ENCODE measurements at places on chromosomes 6 and 20.
A peak's percentile ranks its signal among the peaks of the same experiment; 100 is the strongest.

DNA sequence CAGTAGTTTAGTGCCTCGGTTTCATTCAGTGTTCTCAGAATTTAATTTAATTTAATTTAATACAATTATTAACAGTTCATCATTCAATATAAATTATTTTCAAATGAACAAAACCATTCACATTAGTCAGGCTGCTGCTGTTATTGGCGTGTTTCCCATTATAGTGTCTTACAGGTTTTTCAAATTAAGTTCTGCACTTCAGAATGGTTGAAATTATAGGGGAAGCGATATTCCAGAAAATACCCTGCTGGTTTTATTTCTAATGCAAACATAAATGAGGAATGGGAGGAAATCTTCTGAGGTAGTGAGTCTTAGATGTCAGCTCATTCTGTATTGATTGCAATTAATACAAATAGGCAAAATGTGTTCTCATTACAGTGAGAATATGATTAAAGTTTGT, 37.6 kb downstream of the OPN5 start:
- DNase-seq = no peak

DNA sequence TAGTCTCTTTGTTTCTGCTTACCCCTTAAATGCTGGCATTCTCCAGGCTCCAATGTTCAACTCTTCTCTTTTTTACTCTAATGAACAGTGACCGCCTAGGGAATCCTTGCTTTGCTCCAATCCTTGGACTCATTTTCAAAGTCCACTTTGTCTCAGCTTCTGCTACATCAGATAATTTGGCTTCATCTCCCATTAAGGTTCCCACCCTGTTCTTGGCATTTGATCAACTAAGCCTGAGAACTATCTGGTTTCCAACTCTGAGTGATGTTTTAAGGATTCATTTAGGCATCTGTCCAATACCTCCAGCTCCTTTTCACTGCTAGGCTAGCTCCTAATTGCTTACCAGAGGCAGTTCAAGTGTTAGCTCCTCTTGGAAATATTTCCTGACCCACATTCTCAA, 64.9 kb downstream of the ME1 start:
- DNase-seq = no peak

DNA sequence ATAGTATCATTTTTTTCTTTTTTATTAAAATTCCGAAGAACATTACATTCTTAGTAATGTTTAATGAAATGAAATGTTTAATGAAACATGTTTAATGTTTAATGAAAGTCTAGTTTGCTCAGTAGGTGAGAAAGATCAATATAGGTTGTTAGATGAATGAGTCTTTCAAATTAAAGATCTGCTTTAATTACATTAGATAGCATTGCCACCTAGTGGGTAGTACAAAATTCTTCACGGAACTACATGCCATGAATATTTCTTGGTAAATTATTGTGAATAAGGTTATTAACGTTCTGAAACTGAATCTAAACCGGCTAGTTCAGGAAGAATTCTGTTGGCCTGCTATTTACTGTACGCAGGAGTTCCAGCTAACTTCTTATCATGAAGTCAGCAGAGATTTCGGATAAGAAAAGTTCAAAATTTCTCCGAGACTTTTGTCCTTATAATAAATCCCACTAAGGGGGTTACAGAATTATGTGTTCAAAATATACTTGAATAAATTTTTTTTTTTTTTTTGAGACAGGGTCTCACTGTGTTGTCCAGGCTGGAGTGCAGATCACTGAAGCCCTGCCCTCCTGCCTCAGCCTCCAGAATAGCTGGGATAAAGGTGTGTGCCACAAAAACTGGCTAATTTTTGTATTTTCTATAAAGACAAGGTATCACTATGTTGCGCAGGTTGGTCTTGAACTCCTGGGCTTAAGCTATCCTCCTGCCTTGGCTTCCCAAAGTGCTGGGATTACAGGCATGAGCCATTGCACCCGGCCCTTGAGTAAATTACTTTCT, 7.9 kb upstream of the GMNN start:
- DNase-seq = no peak

- DNase-seq = peak; percentile 27
Observed at GRCh38 chr20:21102603-21103311, 3.4 kb downstream of the LINC00237 start.

DNA sequence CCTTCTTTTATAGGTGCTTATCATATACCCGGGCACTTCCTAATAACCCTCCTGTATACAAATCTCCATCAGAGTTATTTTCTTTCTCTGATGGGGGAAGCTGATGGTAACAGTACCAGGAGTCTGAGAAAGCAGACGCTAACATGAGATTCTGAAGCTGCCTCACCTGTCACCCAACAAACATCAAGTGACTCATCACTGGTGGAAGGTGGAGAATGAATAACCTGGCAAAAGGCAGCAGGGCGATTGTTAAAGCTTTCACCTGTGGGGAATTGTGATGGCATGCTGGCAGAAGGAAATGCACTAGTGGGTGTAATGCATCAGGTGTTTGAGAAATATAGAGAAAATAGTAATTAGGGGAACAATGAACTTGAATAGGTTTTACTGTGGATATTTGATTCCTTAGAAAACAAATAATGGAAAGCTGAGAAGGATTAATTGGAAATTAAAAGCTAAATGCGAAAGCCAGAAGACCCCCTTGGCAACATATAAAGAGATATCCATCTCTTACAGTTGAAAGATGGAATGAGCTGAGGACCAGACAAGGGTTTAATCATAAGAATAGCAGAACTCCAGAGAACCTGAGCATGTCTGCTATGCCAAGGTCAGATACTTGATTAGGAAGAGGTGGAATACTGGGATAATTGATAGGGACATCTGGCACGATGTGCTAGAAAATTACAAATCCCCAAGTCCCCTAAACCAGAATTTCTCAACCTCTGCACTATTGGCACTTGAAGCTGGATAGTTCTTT, 517.1 kb downstream of the PKHD1 start:
- DNase-seq = no peak

- DNase-seq = no peak
Observed at GRCh38 chr6:23180504-23181293, 611.3 kb downstream of the HDGFL1 start.

- DNase-seq = peak; percentile 43
Observed at GRCh38 chr20:44496976-44497375, 21.3 kb downstream of the TTPAL start.

GRCh38 chr6:166078294-166078693, 89.4 kb downstream of the TBXT start:
- DNase-seq = no peak

GRCh38 chr6:167746390-167746907, 80.3 kb upstream of the AFDN start:
- no peak for DNase-seq

Data from activated naive CD4-positive, alpha-beta T cell treated with Interleukin-2 at 50 U/mL for 16 hours (primary cell).